Neural crest cell (in vitro differentiated cells): ENCODE measurements at places on chromosomes 2 and 18.

- H3K27me3 ChIP-seq, result no peaks in the 10 kb centered on the region
- H3K4me1 ChIP-seq, result no peaks in the 10 kb centered on the region
- peaks cover 17% of the 10 kb centered on the region for H3K36me3 ChIP-seq
- H3K27ac ChIP-seq, result no peak overlapping the region
- no peak overlapping the region for H3K4me3 ChIP-seq
Observed at GRCh38 chr2:241746084-241746483, 11.7 kb downstream of the D2HGDH start.

- peaks cover 20% of the 10 kb centered on the region for H3K4me1 ChIP-seq
- no peaks in the 10 kb centered on the region for H3K27me3 ChIP-seq
- no peak for DNase-seq
- H3K36me3 ChIP-seq, result peaks cover 2% of the 10 kb centered on the region
- H3K27ac ChIP-seq, result no peak overlapping the region
- no peak overlapping the region for H3K4me3 ChIP-seq
Observed at GRCh38 chr2:74076074-74076470, 71.6 kb downstream of the BOLA3 start.

GRCh38 chr18:25805323-25805722, 285.1 kb downstream of the SS18 start:
- no peaks in the 10 kb centered on the region for H3K36me3 ChIP-seq
- H3K27ac ChIP-seq, result no peak overlapping the region
- DNase-seq, result no peak
- no peaks in the 10 kb centered on the region for H3K4me1 ChIP-seq

DNA sequence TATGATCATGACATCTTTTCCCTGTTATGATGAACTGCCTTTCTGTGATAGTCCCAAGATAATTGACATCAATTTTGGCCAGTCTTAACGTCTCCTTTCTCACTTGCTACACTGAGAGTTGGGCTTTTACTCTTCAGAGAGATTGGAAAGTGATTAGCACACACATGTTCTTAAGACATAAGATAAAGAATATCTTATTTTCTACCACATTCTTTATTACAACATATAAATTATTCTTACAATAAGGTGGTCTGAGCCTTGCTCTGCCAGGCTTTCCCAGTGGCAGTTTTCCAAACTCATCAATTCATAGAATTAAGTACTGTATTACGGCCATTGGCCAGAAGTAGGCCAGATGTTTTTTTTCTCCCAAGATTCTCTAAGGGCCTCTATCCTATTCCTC, 5.7 kb upstream of the DSC3 start:
- no peak for DNase-seq
- H3K4me1 ChIP-seq, result peaks cover 3% of the 10 kb centered on the region
- peaks cover 2% of the 10 kb centered on the region for H3K36me3 ChIP-seq
- peaks cover 30% of the 10 kb centered on the region for H3K27me3 ChIP-seq
- no peak overlapping the region for H3K4me3 ChIP-seq

DNA sequence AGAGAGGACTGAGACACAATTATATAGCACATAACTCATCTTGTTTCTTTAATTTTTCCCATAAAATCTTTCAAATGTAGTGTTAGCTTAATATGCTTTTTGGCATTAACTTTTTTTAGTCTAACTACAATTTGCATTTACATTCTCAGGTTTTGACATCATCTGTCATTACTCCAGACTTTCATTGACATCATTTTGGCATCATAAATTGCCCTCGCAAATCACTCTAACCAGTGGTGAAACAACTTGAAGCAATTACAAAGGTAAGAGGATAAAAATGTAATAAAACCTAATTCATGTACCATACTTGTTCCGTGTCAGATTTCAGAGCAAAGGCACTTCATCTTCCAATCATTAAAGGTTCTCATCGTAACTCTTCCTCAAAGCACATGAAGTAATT, 41.4 kb downstream of the RFX8 start:
- peaks cover 12% of the 10 kb centered on the region for H3K4me1 ChIP-seq
- H3K36me3 ChIP-seq, result no peaks in the 10 kb centered on the region
- H3K4me3 ChIP-seq, result no peak overlapping the region
